Motor neuron (in vitro differentiated cells): ENCODE measurements at places on chromosomes 1 and 21. TPM values are rescaled to one million over a fixed set of nuclear protein-coding genes. Genes with fewer than 3 reads are reported as not detected.

Gene FCRL1
- total RNA-seq: 0.35 TPM in 1 of 2 replicates, not detected in the other

Gene SPRR3
- 0.50 TPM in 1 of 2 replicates, not detected in the other for total RNA-seq

Gene TMPRSS15
- 0.13 TPM in 1 of 2 replicates, not detected in the other for total RNA-seq

Gene DIO1
- 0.31 and 0.46 TPM in 2 replicates for total RNA-seq

DNA sequence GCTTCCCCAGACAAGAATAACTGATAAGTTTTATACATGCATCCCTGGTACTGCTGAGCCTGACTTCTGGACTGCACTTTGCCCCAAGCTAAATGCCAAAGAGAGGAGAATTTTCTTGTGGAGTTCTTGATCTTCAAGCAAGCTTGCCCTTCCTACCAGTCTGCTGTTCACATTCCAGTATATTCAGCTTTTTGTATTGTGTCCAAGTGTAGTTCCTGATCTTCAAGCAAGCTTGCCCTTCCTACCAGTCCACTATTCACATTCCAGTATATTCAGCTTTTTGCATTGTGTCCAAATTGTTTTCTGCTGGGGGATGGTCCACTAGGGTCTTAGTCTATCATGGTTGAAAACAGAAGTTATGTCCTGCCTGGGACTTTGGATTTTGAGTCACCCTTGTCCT is 894 bp upstream of the TSEN15 start:
- ATAC-seq: no peak

- ATAC-seq: no peak
Measured at GRCh38 chr1:35615440-35615839, 25.9 kb downstream of the PSMB2 start.

DNA sequence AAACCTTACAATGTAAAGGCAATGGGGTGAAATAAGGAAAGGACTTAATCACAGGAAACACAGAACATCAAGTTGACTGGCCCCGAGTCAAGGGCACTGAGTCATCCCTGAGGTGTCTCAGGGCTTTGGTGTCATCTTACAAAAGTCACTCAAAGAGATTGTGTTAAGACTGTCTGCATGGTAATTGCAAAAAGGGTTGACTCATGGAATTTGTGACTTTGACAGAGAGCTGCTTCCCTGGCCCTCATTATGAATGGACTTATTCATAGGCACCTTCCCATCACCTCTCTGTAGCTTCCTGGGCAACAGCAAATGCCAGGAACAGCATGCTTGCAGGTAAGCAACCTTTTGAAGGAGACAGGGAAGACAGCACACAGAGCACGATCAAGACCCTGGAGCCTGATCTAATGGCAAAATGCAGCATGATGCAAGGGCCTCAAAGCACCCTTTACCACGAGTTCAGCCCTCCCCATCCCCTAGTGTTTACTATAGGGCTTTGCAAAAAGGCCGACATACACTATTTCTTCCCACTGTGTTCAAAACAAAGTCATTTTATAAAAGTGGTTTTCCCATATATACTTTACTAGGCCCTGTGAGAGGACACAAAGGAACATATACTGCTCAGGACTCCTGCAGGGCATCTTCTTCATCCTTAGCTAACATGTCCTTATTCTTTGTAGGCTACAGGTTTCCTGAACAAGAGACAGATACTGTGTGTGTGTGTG is 17.1 kb downstream of the ZP4 start:
- ATAC-seq: peak; percentile 93

DNA sequence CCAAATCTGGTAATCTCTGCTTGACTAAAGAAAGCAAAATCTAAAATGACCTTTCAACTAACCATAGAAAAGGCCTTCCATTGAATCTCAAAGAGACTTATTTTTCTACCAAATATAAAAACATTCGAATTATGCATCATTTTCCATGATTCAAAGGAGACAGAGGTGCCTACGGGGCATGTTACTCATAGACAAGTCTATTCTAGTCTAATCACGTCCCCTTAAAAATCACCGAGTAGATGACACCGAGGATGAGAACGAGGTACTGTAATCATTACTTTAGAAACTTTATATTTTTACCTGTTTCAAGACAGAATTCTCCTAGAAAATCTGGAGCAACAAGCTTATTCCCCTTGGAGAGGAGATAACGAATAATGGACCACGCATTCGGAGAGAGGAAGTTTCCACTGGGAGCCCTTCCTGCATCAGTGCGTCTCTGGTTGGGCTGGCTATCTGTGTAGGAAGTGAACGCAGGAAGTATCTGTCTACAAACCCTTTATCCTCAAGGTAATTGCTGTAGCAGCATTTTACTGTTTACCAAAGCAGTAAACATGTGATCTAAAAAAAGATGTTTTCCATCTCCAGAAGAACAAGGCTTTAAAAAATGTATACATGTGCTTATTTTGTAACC is 9.5 kb downstream of the ERG start:
- ATAC-seq: no peak

GRCh38 chr1:48219803-48220202 is 2.7 kb upstream of the SLC5A9 start:
- ATAC-seq: no peak

DNA sequence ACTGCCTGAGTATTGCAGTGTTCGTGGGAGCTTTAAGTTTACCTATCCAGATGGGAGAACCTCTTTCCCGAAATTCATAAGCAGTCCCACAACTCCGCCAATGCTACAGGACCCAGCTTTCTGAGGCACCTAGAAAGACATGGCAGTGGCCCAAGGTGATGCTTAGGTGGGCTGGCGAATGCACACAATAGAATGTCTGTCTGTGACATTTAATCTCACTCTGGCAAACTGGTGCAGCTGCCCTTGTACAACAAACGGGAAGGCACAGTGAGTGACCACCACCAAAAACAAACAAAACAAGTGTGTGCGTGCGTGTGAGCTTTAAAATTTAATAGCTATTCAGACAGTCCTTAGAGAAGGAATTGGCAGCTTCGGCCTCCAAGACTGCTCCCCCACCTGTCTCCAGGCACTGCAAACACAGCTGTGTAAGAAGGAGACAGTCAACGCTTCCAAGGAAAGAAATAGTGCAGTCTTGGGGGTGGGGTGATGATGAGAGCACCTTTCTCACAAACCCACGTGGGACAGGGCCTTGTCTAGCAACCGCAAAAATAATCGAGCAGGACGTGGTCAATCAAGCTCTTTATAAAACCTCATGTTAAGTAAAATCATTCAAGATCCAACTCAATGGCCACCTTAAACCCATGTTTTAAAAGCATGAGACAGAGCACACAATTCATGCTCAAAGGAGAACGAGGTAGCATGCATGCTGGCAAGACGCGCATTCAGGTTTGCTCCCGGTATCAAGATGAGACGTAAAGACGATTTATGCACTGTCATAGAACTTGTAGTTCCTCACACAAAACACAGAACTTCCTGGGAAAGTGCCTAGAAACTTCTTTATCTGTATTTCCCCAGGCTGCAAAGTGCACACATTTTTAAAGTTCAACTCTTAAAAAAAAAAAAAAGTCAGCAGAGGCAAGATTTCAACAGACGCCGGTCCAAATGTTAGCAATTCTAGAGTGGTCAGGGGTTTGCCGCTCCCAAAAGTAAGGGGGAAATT is 84.1 kb downstream of the TM2D1 start:
- ATAC-seq: no peak

- ATAC-seq: no peak
Measured at GRCh38 chr1:169124459-169124858, 18.0 kb downstream of the ATP1B1 start.

GRCh38 chr1:231493421-231494185 is 34.9 kb upstream of the TSNAX start:
- ATAC-seq: no peak

DNA sequence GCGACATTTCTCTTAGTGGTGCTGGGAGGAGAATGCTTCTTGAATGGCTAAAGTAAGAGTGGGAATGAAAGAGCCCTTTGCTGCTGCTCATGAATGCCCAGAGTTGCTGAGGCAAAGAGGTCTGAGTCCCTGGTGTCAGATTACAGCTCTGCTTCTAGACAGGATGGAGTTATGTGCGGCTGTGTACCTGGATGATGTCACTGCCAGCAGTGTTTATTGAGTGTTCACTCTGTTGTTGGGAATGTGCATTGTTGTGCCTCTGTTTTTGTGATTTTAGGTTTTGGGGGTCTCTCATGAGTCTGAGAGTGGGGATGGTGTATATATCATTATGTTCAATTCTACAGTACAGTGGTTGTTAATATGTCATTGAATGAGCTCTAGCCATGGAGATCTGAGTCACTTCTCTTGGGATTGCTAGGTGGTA is 2.7 kb downstream of the CDC14A start:
- no peak for ATAC-seq

GRCh38 chr1:234244482-234244881 is 128.8 kb upstream of the COA6 start:
- no peak for ATAC-seq

DNA sequence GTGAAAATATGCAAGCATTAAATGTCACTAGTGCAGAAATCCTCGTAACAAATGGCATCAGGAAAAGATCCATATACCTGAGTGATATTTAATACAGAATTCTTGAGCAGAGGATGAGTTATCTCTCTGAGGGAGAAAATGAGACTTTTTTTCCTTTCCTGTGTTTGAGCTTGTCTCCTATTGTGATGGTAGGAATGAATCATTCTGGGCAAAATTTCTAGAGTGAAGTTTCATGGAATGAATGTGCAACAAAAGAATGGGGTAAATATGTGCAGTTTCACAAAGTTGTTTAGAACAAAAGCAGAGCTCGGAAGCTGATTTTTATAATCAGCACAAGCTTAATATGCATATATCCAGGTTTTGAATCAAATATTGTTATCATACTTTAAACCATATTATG is 4.6 kb downstream of the CTPS1 start:
- ATAC-seq: no peak
